ENCODE measurements at places on chromosomes 3 and 15.

DNA sequence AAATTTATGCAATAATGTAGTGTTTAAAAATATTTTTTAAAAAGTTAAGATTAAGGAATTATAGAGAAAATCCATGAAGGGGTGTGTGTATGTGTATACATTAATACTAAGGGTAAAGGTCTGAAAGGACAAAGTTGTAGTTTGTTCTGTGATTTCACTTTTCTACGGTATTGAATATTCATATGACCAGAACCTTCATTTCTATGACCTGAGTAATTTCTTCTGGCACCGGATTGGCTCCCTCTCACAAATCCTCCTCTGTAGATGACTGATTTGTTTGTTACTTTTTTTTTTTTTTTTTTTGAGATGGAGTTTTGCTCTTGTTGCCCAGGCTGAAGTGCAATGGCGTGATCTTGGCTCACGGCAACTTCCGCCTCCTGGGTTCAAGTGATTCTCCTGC lies 20.9 kb downstream of the GMPS start:
- DNase-seq: no peak

GRCh38 chr15:76753131-76753530 lies 152.0 kb downstream of the SCAPER start:
- no peak for DNase-seq

GRCh38 chr3:14303336-14304100 lies 98.9 kb upstream of the SLC6A6 start:
- DNase-seq: no peak

- DNase-seq: no peak
These were observed 112.1 kb upstream of the MB21D2 start for GRCh38 chr3:193029800-193030199.

GRCh38 chr15:43423793-43424192 lies 52.9 kb downstream of the TUBGCP4 start:
- DNase-seq: no peak

DNA sequence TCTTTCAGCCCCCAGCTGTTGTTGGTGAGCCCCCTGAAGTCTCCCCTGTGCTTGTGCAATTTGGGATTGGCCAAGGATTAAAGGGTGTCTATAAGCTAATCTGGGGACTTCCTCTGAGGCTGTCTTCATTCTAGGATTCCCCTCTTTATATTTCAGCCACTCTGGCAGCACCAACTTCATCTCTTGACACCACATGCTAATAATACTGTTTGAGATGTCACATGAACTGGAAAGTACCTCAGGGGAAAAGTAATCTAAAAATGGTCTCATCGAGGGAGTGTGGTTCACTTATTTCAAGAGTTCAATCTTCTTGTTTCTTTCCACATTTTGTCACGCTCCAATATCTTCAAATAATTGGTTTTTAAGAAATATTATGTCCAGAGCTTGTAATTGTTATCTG lies 279.2 kb upstream of the TMC3 start:
- DNase-seq: peak; percentile 11

DNA sequence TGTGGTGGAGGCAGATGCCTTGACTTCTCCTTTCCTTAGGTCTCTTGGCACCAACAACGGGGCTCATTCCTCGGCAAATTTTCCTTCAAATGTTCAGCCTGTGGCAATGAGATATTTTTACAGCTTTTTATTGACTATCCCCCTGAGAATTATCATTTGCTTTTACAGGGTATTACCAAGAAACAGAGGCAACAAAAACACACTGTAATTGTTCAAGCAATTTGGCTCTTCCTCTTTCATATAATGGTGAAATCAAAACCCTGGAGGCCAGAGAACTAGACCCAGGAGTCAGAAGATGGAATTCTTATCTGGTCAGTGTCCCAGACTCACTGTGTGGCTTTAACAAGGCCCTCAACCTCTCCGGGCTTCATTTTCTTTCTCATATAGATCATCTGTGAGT lies 40.1 kb downstream of the TRIM42 start:
- no peak for DNase-seq

DNA sequence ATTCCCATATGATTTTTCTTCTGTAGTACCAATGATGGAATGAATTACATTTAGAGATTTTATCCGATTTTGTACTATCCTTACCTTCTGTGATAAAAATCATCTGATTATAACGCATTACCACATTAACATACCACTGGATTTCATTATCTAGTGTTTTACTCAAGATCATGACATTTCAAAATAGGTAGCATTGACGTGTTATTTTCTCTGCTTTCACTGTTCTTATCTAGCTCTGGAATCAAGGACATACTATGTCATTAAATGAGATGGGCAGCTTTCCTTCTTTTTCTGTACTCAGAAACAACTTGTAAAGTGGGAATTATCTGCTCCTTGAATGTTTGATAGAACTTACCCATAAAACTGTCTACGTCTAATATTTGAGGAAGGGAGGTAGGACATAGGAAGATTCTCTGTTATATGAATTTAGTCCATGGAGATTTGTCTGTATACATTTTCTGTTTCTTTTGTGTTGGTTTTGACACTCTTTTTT lies 183.7 kb upstream of the NR2E3 start:
- no peak for DNase-seq

GRCh38 chr15:73015493-73015892 lies 36.8 kb upstream of the NEO1 start:
- no peak for DNase-seq

DNA sequence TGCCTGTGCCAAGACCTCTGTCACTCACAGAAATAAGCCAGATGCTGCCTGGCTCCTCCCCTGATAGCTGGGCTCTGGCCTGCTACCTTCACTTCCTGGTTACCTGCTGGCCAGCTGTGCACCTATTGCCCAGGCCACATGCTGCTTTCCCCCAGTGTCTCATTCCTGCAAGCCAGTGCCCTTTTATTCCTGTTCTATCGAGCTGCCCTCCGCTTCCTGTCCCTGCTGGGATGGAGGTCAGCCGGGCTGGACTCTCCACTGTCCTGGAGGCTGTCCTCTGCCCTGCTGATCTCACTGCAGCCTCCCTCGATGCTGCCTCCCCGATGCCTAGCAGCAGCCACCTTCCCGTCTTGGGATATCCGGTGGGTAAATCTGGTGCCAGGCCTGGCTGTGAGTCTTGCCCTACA lies 37.0 kb upstream of the SNRPA1 start:
- DNase-seq: no peak

DNA sequence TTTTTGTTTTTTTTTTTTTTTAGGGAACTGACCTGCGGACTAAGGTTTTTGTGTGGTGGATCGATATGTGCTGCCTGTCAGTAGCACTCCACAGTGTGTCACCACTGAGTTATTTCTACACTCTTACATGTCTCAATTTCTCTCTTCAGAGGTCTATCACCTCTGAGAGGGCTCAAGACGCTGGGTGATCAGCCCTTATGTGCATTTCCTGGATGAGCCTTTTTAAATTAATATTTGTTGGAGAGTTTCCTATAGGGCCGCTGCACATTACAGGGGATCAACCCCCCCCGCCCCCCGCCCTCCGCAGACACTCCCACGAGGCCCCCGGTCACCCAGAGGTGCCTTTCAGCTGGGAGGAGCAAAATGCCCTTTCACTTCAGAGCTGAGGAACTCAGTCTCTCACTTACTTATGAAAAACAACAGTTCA lies 34.5 kb upstream of the AP4E1 start:
- no peak for DNase-seq

DNA sequence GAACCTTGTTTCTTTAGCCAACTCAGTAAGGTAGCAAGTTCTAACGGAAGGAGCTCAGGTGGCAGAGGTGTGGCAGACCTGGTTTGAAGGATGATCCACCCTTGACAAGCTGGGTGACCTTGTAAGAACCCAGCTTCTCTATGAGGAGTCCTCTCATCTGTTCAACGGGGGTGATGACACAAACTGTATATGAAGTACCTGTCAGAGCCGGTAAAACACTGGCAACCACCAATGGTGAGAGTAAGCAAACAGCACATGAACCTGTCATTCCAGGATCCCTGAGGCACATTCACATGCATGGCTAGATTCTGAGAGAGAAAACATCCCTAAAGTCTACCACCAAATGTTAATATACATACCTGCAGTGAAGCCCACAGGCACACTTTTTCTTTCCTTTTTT lies 2.4 kb downstream of the SCAP start:
- no peak for DNase-seq

GRCh38 chr3:168113848-168114247 lies 18.1 kb upstream of the GOLIM4 start:
- DNase-seq: no peak

- DNase-seq: no peak
These were observed 32.3 kb downstream of the PDZRN3 start for GRCh38 chr3:73592154-73593144.

DNA sequence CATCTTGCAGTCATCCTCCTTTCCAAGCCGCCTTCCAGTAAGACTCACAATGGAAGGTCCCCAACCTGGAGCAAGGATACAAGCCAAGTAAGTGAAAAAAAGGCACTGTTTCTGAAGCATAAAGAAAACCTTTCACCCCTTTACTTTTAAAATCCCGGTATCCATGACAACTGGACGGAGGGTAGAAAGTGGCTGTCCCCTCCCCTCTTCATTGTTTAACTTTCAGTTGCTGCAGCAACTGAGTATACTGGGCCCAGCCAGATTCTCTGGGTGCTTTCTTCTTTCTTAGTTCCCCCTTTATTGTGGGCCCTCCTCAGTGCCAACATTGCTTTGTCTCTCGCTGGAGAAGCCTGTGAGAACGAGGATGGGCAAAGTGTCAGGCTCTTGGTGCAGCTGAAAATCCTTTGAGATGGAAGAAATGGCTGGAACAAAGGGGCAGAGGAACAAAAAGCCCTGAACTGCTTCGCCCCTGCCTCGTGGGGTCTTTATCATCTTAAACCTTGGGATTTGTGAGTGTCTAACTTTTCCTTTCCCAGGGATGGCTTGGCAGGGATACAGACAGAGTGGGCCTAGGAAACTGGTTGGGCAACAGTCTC lies 224.0 kb upstream of the RGMA start:
- no peak for DNase-seq

- no peak for DNase-seq
These were observed 17.3 kb upstream of the FURIN start for GRCh38 chr15:90851114-90851513.

- DNase-seq: no peak
These were observed 57.5 kb upstream of the ZBED2 start for GRCh38 chr3:111652492-111653180.

- no peak for DNase-seq
These were observed 44.2 kb upstream of the IGDCC4 start for GRCh38 chr15:65466901-65467300.

Measured in GM06990 (cell line).